Activated naive CD8-positive, alpha-beta T cell treated with anti-CD3 and anti-CD28 coated beads for 36 hours (primary cell): ENCODE measurements at places on chromosomes 1 and 21. TPM values are rescaled to one million over a fixed set of nuclear protein-coding genes. Genes with fewer than 3 reads are reported as not detected.

DNA sequence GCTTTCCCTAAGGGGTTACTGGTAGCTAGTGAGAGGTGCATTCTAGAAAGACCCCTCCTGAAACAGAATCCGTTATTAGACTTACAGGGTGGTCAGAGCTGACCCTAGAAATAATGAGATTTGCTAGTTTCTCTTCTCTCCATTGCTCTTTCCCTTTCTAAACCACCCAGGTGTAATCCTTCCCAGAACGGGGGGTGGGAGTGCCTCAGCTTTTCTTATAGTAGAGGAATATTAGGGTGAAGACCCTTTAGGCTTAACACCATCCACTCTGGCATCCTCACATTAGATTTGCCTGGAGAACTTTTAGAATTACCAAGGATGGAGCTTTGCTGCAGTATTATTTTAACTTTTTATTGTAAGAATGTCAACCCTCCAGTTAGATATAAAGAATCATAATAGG lies 49.4 kb downstream of the CAPN9 start:
- no peak for DNase-seq

- DNase-seq = no peak
Observed at GRCh38 chr1:239361403-239361802, 25.0 kb upstream of the CHRM3 start.

- no peak for DNase-seq
Observed at GRCh38 chr1:157968508-157968907, 24.9 kb upstream of the KIRREL1 start.

- DNase-seq = no peak
Observed at GRCh38 chr1:221085701-221086375, 206.6 kb downstream of the HLX start.

DNA sequence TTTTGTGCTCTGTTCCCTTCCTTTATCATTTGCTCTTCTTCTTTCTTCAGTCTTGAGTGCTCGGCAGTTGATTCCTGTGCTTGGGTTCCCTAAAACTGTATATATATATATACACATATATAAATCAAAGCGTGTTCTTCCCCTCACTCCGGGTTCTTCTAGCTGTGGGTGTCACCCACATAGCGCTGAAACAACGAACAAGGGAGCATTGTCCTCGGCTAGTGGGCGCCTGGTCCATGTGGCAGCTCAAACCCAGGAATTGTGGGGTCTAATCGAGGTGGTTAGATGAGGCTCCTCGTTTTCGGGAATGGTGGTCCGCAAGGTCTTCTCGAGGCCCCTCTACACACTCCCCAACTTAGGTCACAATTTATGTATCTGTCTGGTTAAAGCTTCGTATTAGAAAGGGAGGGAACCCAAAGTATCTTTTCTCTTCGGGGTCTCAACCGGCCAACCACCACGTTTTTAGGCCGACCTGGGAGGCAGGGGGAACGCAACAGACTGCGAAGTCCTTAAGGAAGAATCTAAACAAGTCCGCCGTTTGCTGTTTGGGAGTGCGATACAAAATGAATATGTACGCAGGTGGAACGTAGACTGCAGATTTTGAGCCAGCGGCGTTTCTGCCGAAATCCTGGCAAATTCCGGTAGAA lies 504 bp upstream of the SDHC start:
- no peak for DNase-seq

GRCh38 chr1:41482001-41482765 lies 2.3 kb downstream of the EDN2 start:
- no peak for DNase-seq

GRCh38 chr1:212149566-212149965 lies 114.0 kb downstream of the DTL start:
- no peak for DNase-seq

GRCh38 chr1:119682141-119682540 lies 29.6 kb upstream of the PHGDH start:
- DNase-seq = no peak

- DNase-seq = no peak
Observed at GRCh38 chr21:44984792-44985440, 45.1 kb downstream of the SLX9 start.

GRCh38 chr1:54850737-54851136 lies 36.3 kb downstream of the DHCR24 start:
- no peak for DNase-seq

GRCh38 chr1:222247081-222247480 lies 300.8 kb downstream of the HHIPL2 start:
- DNase-seq = no peak

- DNase-seq = no peak
Observed at GRCh38 chr1:14149431-14149830, 449.1 kb upstream of the KAZN start.

GRCh38 chr21:38716942-38717341 lies 88.8 kb upstream of the ETS2 start:
- no peak for DNase-seq

- no peak for DNase-seq
Observed at GRCh38 chr1:238916828-238917227, 469.5 kb upstream of the CHRM3 start.

DNA sequence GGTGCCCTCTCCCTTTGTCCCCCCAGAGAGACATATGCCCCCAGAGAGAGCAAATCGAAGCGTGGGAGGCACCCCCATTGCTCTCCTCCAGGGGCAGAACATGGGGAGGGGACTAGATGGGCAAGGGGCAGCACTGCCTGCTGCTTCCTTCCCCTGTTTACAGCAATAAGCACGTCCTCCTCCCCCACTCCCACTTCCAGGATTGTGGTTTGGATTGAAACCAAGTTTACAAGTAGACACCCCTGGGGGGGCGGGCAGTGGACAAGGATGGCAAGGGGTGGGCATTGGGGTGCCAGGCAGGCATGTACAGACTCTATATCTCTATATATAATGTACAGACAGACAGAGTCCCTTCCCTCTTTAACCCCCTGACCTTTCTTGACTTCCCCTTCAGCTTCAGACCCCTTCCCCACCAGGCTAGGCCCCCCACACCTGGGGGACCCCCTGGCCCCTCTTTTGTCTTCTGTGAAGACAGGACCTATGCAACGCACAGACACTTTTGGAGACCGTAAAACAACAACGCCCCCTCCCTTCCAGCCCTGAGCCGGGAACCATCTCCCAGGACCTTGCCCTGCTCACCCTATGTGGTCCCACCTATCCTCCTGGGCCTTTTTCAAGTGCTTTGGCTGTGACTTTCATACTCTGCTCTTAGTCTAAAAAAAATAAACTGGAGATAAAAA lies 8.4 kb downstream of the EFNA3 start:
- no peak for DNase-seq

DNA sequence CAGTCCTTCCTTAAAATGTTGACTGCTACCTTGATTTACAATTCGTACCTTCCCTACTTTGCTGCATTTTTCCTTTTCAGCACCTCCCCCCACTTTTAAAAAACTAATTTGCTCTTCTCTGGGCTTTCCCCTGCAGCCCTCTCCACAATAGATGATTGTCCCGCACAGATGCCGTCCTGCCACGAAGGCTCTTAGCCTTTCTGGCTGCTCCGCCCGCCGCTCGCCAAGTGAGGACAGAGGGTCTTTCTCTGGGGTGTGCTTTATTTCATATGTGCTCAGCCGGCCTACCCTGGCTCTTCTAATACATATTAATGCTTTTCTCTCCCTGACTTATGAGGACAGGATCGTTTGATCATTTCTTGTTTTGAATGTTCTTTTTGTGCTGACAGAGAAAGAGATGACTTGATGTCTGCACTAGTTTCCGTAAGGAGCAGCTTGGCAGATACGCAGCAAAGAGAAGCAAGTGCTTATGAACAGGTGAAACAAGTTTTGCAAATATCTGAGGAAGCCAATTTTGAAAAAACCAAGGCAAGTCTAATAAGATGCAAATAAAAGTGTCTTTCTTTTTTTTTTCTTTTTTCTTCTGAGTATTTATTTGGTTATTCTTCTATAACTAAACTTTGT lies 60.6 kb downstream of the SDCCAG8 start:
- no peak for DNase-seq

- DNase-seq = no peak
Observed at GRCh38 chr1:66253330-66253921, 280.5 kb upstream of the SGIP1 start.

- DNase-seq = no peak
Observed at GRCh38 chr1:159960721-159961381, 6.8 kb upstream of the SLAMF9 start.

DNA sequence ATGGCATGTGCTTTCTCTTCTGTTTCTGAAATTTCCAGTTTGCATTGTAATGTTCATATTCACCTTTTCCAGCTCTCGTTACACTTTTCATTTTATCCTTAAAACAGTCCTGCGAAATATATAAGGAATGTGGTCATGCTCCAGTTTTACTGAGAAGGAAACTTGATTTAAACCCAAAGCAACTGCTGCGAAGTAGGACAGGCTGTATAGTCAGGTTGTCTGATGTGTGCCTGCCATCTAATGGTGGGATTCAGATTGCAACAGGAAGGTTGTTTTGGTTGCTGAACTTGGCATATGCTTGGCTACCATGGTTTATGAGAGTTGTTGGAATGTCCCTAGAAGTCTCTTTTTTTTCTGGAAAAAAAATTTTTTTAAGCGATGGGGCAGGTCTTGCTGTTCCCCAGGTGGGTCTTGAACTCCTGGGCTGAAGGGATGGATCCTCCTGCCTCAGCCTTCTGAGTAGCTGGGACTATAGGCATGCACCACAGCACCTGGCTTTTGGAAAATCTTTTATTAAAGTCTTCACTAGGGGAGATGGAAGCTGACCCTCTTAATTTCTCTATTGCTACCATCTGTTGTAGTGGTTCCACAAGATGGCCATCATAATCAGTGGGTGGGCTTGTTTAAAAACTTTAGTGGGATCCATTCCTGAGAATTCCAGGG lies 86.9 kb downstream of the UCK2 start:
- peak; percentile 47 for DNase-seq

DNA sequence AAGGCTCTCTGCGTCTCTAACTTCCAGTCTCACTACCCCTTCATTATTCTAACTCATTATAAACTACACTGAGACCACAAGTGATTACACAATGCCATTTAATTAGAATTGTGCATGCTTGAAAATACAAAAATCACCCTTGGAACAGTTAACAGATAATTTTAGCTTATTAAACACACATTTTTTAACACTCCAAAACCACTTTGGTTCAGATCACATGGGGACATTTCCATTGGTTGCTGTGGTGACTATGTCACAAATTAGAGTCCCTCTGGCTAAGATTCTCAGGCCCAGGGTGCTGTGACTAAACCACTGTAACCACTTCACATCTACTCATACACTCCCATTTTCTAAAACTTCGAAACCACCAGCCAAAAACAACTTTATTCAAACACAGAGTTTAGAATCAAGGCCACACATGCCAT lies 43.0 kb downstream of the JAK1 start:
- DNase-seq = peak; percentile 30

The KLF17 gene
- total RNA-seq = not detected

The SHE gene
- total RNA-seq = not detected

The SNX7 gene
- not detected for total RNA-seq
